ENCODE measurements at places on chromosomes 12 and 14.
A peak's percentile ranks its signal among the peaks of the same experiment; 100 is the strongest.

GRCh38 chr14:58571769-58572472, 65.8 kb upstream of the DACT1 start:
- no peaks in the 10 kb centered on the region for H3K4me1 ChIP-seq
- no peaks in the 10 kb centered on the region for H3K27me3 ChIP-seq
- DNase-seq: no peak
- H3K36me3 ChIP-seq: no peaks in the 10 kb centered on the region

DNA sequence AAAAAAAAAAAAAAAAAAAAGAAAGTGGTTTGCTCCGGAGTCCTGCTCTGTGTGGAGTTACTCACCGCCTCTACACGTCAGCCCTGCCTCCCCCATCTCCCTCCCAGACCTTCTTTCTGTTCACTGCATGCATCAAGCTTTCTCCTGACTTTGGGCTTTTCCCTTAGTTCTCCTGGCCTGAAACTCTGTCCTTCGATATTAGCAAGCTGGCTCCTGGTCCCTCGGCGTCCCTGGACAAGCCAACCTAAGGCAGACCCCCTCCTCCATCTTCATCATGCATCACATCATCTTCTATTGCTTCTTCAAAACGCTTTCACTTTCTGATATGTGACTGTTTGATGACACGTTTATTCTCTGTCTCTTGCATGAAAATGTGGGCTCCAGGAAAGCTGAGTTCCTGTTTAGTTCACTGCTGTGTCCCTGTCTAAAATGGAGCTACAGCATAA, 40.6 kb downstream of the SLC15A4 start:
- H3K27me3 ChIP-seq: no peaks in the 10 kb centered on the region
- no peak for DNase-seq
- H3K4me3 ChIP-seq: no peak overlapping the region
- H3K36me3 ChIP-seq: no peaks in the 10 kb centered on the region
- no peaks in the 10 kb centered on the region for H3K4me1 ChIP-seq

GRCh38 chr12:43357141-43357540, 194.9 kb downstream of the ADAMTS20 start:
- no peaks in the 10 kb centered on the region for H3K36me3 ChIP-seq
- no peak overlapping the region for H3K27ac ChIP-seq
- H3K27me3 ChIP-seq: no peaks in the 10 kb centered on the region
- DNase-seq: no peak

DNA sequence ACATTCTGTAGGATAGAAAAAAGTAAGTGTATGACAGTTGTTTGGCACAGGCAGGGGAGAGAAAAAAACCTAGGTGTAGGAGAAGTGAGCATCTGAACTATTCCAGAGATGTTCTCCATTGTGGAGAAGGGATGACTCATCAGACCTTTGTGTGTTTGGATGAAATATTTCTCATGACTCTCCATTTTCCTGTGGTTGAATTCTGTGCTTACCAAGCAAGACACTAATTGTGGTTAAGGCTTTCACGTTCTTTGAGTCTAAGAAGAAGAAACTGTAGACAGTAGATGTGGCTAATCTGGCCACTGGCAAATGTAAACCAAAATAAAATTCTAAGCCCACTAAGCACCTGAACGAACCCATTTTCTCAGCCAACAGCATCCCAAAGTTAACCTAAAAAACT, 107.9 kb upstream of the GZMB start:
- no peaks in the 10 kb centered on the region for H3K27me3 ChIP-seq
- no peak overlapping the region for H3K4me3 ChIP-seq
- H3K36me3 ChIP-seq: no peaks in the 10 kb centered on the region
- H3K27ac ChIP-seq: no peak overlapping the region

DNA sequence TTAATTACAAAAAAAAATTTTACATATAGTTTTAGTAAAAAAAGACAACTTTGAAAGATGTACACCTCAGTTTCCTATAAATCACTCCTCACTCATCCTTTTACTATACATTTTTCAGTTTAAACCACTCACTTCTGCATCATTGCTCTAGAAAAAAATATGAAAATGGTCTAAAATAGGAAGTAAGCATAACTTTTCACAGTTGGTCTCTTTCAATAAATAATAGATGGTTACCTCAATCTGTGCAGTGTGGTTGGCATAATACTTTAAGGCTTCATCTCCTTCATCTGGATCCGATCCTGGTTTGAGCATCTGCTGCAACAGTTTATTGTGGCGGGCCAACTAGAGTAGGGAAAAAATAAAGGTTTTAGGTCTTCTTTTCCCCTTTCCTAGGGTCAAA, 247.9 kb downstream of the SSPN start:
- H3K27me3 ChIP-seq: no peaks in the 10 kb centered on the region
- no peak for DNase-seq
- H3K36me3 ChIP-seq: no peaks in the 10 kb centered on the region

- no peak overlapping the region for H3K4me3 ChIP-seq
- H3K36me3 ChIP-seq: no peaks in the 10 kb centered on the region
- no peak overlapping the region for H3K27ac ChIP-seq
- no peaks in the 10 kb centered on the region for H3K4me1 ChIP-seq
These were observed 113.4 kb downstream of the CAPZA3 start for GRCh38 chr12:18851271-18851670.

GRCh38 chr12:96503976-96504375, 14.6 kb downstream of the CFAP54 start:
- H3K4me1 ChIP-seq: peaks cover 5% of the 10 kb centered on the region
- no peak overlapping the region for H3K4me3 ChIP-seq
- H3K36me3 ChIP-seq: no peaks in the 10 kb centered on the region

DNA sequence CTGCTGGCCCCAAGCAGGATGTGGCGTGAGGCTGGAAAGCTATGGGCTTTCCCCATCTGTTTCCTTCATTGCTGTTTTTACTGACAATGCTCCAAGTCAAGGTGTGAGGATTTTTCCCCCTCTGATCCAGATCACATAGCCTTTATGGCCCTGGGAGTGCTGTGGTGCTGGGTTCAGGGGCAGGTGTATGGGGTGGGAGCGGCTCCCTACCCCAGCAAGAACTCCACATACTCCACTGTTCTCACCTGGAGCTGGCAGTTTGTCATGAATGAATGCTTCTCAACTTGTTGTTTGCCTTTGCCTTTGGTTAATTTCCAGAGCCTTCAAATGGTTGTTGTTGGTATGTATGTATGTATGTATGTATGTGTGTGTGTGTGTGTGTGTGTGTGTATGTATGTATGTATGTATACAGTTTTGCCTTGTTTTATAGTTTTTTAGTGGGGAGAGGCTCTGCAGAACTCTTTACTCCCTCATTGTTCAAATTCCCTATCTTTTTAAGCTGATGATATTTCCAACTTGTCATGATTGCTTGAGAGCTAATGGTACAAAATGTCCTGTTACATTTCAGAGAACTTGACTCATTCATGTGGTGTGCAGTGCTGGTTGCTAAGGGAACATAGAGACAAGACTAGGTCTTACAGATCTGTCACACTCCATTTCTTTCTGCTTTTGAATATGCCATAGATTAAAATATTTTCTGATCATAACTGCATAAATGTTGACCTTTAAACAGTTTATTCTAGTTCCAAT, 36.6 kb upstream of the ASPG start:
- no peak overlapping the region for H3K27ac ChIP-seq
- H3K4me3 ChIP-seq: no peak overlapping the region
- no peaks in the 10 kb centered on the region for H3K27me3 ChIP-seq
- H3K36me3 ChIP-seq: no peaks in the 10 kb centered on the region
- DNase-seq: no peak
- no peaks in the 10 kb centered on the region for H3K4me1 ChIP-seq

- no peak overlapping the region for H3K27ac ChIP-seq
- no peaks in the 10 kb centered on the region for H3K27me3 ChIP-seq
- DNase-seq: no peak
- no peaks in the 10 kb centered on the region for H3K4me1 ChIP-seq
- H3K4me3 ChIP-seq: no peak overlapping the region
- no peaks in the 10 kb centered on the region for H3K36me3 ChIP-seq
These were observed 55.8 kb upstream of the CHGA start for GRCh38 chr14:92866901-92867865.

GRCh38 chr12:99332936-99333591, 314.5 kb upstream of the GARIN6 start:
- no peaks in the 10 kb centered on the region for H3K36me3 ChIP-seq
- no peaks in the 10 kb centered on the region for H3K4me1 ChIP-seq
- H3K4me3 ChIP-seq: no peak overlapping the region
- no peak for DNase-seq

- H3K27ac ChIP-seq: no peak overlapping the region
- H3K4me3 ChIP-seq: no peak overlapping the region
- H3K4me1 ChIP-seq: no peaks in the 10 kb centered on the region
- no peaks in the 10 kb centered on the region for H3K27me3 ChIP-seq
- no peak for DNase-seq
These were observed 234.2 kb downstream of the TTC8 start for GRCh38 chr14:89058697-89059096.

- H3K36me3 ChIP-seq: no peaks in the 10 kb centered on the region
- peak; percentile 86 for DNase-seq
- peaks cover 4% of the 10 kb centered on the region for H3K4me1 ChIP-seq
- H3K27me3 ChIP-seq: no peaks in the 10 kb centered on the region
- H3K4me3 ChIP-seq: no peak overlapping the region
These were observed 124.4 kb downstream of the RAD51B start for GRCh38 chr14:67943947-67944346.

DNA sequence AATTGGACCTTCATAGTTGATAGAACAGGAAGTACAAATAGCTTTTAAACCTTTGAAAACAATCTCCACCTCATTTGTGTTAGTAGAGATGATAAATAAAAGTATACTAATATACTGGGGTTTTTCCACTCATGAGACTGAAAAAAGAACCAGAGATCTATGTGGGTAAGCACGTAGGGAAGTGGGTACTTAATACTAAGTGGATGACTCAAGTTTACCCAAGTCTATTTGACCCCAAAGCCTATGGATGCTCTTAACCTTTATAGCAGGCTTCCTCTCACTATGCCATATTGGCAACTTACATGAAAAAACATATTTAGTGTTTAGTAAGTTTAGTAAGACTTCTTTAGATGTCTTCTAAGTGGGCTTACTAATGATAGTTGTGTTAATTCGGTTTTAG, 49.2 kb upstream of the CHPT1 start:
- H3K36me3 ChIP-seq: no peaks in the 10 kb centered on the region
- no peaks in the 10 kb centered on the region for H3K4me1 ChIP-seq
- no peak overlapping the region for H3K4me3 ChIP-seq
- no peak for DNase-seq
- H3K27ac ChIP-seq: no peak overlapping the region
- no peaks in the 10 kb centered on the region for H3K27me3 ChIP-seq

Measured in colonic mucosa (tissue), 4 donors.